ENCODE measurements at places on chromosomes 3 and 15.
A peak's percentile ranks its signal among the peaks of the same experiment; 100 is the strongest.

- no peak for DNase-seq
These were observed 16.4 kb upstream of the ST8SIA2 start for GRCh38 chr15:92377083-92377789.

DNA sequence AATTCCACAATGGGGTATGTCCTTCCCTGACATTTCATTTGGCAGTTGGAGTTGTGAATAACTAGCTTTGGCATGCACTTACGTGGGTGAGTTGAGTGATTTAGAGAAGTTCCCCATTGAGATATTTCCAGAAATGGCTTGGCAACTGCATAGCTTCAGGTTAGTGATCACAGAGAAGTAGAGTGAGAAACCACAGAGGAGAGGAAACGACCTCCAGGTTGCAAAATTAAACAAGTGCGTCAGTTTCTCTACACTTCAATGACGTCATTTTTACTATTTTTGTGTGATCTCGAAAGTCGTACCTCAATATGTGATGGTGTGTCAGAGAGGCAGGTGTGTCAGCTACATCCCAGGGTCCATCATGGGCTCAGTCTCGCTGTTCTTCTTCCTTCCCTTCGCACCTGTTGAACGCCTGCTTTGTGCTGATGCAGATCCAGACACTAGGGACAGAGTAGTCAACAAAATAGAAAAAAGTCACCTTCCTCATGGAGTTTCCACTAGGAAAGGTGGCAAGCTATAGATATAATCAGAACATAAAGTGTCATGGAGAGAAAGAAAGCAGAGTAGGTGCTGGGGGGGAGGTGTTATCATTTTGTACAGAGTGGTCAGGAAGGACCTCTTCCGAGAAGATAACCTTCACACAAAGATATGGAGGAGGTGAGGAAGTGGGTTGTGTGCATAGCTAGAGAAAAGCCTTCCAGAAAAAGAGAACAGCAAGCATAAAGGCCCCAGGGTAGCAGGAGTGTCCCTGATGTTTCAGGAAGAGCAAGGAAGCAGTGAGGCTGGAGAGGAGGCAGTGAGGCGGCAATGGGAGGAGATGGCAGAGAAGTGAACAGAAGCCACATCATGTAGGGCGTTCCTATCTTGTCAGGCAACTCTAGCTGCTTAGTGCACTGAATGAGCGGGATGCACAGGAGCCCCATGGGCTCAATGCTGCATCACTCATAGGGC, 75.6 kb downstream of the MCTP2 start:
- peak; percentile 35 for DNase-seq

DNA sequence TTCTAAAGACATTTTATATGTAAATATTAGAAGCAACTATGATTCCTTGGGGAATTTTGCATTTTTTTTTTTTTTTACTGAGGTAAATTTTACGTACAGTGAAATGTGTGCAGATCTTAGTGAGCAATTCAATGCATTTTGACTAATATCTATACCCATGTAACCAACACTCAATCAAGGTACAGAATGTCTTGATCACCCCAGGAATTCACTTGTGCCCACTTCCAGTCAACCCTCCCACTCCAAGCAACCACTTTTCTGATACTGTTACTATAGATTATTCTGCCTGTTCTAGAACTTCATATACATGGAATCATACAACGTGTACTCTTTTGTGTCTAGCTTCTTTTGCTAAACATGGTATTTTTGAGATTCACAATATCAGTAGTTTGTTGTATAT, 45.1 kb upstream of the MGLL start:
- no peak for DNase-seq

- DNase-seq = no peak
These were observed 2.3 kb upstream of the ABCF3 start for GRCh38 chr3:184183679-184184078.

DNA sequence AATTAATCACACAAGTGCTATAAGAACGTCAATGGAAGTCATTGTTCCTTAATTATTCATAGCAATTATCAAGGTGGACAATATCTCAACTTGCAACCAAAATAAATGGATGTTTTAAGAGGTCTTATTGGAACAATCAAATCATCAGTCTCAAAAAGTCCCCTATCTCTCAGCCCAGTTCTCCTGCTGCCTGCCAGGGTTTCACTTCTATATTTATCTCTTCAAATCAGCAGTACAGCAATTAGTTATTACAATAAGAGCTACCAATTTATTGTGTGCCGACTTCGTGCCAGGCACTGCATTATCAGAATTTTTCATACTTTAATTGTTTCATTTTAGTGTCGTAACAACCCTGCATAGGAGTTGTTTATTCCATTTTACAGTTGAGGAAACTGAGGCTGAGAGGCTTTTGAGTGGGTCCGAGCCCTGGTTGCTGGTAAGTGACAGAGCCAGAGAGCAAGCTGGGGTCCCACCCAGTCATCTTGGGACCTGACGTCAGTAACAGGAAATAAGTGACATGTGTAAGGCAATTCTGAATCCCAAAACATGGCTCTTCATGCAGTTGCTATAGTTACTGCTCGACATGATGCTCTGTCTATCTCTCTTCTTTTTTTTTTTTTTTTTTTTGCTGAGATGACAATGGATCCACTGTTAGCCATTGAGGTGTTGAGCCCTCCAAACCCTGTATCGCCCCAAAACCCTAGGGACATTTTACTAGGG, 8.8 kb upstream of the KCTD6 start:
- no peak for DNase-seq

GRCh38 chr3:196849180-196849741, 18.5 kb upstream of the SENP5 start:
- DNase-seq = no peak

- DNase-seq = peak; percentile 29
These were observed 13.2 kb downstream of the TM4SF4 start for GRCh38 chr3:149487598-149488197.

DNA sequence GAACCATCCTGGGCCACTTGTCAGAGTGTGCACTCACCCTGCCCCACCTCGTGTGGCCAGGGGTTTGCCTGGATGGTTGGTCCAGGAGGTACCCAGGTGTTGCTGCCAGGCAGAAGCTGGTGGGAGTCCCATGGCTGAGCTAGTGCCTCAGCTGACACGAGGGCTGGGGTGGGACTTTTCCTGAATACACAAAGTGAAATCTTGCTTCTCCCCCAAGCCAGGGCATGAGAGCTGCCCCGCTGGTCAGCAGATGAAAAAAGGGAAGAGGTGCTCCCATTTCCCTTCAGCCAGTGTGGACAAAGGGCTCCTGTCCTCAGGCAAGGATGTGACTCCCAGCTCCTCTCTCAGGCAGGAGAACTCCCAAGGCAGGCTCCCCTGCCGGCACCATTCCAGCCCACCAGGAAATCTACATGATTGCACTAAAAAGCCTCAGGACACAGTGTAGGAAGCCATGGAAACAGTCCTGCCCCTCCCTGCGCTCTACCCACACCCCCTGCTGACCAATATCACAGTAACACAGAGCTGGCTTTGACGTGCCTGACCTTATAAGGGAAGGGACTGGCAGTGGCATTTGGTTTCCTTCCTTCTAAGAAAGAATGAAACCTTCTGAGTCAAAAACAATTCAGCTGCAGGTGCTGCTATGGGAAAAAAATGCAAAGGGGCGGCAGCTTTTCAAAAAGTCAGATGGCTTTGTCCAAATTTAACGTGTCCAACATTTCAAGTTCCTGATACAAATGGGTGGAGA, 33.9 kb downstream of the MYO5C start:
- peak; percentile 66 for DNase-seq

DNA sequence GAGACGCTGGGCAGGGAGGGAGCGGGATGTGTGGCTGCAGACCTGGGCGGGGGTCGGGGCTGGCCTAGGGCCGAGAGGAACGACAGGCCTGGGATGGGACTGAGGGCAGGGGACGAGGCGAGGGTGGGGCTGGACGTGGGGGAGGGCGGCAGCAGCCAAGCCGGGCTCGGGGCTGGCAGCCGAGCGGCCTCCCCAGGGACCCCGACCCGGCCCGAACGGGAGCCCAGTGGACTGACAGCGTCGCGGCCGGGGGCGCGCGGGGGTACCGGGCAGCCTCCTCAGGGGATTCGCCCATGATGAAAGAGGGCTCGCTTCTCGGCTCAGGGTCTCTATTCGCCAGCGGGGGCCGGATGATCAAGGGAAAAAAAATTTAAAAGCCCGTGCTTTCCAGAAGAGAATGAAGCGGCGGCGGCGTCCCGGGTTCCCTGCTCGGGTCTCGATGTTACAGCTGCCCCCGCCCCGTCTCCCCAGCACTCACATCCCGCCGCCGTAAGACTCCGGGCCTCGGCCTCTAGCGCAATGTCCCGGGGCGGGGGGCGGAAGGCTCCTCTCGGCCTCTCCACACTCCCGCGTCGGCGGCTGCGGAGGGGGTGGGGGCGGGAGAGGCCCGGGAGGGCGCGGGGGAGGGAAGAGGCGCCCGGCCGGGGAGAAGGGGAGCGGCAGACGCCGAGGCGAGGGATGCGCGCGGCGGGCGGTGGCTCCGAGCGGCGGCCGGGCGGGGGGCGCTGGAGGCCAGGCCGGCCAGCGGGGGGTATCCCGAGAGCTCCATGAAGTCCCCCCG, 4.3 kb downstream of the PTH1R start:
- DNase-seq = no peak

- no peak for DNase-seq
These were observed 354.5 kb upstream of the THBS1 start for GRCh38 chr15:39226169-39226937.

- DNase-seq = no peak
These were observed 116.1 kb upstream of the DNAJC19 start for GRCh38 chr3:181105646-181106045.

GRCh38 chr3:53547327-53547726, 52.9 kb downstream of the CACNA1D start:
- DNase-seq = no peak

All from CD4-positive, alpha-beta T cell treated with Interleukin-2 at 100 ng/mL for 4 hours (primary cell).